Right renal pelvis (tissue), 4 donors: ENCODE measurements at places on chromosomes 1 and 21.

DNA sequence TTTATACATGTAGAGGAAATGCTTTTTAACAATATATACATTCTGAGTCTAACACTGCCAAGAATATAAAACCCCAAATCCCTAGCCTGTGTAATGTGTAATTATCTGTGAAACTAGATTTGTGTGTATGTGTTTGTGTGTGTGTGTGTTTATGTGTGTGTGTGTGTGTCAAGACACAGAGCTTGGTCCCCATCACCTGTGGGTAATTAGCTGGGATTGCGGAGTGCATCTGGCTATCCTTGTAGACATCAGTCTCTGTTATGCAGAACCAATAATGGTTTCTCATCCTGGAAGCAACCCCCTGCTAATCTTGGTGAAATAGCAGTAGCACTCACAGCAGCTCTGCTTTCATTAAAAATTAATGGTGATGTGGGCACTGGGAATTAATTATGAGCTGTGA is 26.3 kb upstream of the ST6GALNAC3 start:
- no peak for DNase-seq

DNA sequence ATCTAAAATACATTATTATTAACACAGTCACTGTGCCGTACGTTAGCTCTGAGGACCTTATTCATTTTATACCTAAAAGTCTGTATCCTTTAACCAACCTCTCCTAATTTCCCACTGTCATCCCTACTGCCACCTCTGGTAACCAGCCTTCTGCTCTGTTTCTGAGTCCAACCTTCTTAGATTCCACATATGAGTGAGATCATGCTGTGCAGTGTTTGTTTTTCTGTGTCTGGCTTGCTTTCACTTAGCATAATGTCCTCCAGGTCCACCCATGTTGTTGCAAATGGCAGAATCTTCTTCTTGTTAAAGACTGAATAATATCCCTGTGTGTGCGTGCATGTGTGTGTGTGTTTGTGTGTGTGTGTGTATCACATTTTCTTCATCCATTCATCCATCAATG is 64.2 kb downstream of the ETS2 start:
- DNase-seq, result no peak

- DNase-seq, result no peak
Measured at GRCh38 chr1:201656311-201657032, 117.5 kb downstream of the NAV1 start.

GRCh38 chr1:29756085-29756484 is 519.8 kb downstream of the PTPRU start:
- no peak for DNase-seq

DNA sequence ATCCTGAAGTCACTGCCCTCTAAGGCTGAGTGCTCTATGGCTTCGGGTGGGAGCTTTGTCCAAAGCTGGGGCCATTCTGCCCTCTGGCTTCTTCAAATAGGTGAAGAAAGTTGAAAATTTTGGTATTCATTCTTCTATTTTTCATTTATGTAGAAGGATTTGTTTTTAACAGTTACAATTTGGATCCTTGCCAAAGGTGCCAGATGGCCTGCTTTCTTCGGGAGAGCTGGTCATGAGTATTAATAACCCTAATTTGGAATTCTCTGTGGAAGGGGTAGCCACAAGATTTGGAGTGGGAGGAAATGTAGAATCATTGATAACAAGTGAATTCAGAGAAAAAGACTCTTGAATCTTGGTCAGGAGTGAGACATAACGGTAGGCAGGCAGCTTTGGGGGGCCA is 370.4 kb upstream of the ST6GALNAC5 start:
- DNase-seq, result no peak

GRCh38 chr1:19070197-19070651 is 113.7 kb upstream of the IFFO2 start:
- no peak for DNase-seq

- no peak for DNase-seq
Measured at GRCh38 chr1:18419113-18419844, 61.5 kb upstream of the KLHDC7A start.

DNA sequence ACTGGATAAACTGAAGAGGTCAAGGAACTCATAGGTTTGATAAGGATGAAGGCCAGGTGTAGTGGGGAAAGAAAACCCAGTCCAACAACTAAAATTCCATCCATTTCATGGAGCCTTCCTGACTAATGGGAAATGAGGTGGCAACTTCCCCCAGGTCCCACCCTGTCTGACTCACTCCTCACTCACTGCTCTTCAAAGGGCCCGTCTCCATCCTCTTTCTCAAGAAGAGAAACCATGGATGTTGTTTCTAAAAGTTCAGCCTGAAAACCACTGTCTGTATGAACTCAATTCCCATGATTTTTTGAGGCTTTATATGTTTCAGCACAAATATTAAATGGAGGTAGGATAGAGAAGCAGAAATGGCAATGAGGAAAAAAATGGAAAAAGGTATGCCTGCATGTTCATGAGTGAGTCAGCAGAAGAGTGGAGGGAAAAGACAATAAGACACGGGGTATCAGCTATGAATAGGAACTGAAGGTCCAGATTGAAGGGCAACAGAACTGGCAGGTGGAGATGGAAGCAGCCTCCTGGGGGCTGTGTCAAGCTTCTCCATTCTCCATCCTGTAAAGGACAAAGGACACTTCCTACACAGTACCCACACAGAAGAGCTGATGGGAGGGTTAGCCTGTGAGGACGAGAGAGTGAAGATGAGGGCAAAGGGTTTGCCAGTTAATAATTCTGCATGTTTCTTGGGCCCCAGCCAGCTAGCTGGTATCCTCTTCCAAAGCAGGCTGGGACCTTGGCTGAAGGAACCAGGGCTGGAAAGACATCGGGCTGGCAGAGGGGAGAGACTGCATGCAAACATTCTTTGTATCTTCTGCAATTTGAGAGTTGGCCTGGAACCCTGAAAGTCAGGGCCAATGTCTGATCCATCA is 5.5 kb upstream of the ELOVL1 start:
- no peak for DNase-seq

- DNase-seq, result no peak
Measured at GRCh38 chr1:9768983-9769382, 54.8 kb downstream of the CLSTN1 start.
